ENCODE measurements at places on chromosomes 7 and 10. TPM values are rescaled to one million over a fixed set of nuclear protein-coding genes. Genes with fewer than 3 reads are reported as not detected.

The EBLN1 gene
- not detected for total RNA-seq

The ATP5F1C gene
- total RNA-seq: 164 TPM

The NUB1 gene
- total RNA-seq: 28.5 TPM

The VSTM2A gene
- 0.20 TPM for total RNA-seq

The GIMAP4 gene
- 19.1 TPM for total RNA-seq

The LRRC18 gene
- 0.39 TPM for total RNA-seq

The SYT15B gene
- 0.59 TPM for total RNA-seq

Measured in skin of body (tissue), 3 donors.